Stimulated activated CD8-positive, alpha-beta memory T cell treated with anti-CD3 and anti-CD28 coated beads, Interleukin-7, amount 100 ng/mL, for 1 hour (primary cell): ENCODE measurements at places on chromosomes 7 and 10.

DNA sequence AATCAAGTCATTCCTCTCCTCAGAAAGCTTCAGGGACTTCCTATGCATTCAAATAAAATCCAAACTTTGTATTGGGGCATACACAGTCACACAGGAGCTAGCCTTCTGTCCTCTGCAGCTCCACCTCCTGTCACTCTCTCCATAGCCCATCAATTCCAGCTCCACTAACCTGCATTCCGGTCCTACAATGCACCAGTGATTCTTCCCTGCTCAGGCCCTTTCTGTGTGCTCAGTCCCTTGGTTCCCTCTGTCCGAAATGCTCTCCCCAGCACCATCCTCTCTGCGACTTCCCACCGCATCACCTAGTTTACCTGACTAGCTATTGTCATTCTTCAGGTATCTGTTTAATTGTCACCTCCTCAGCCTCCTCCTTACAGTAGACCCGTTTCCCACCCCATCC lies 26.4 kb upstream of the YAE1 start:
- no peak for DNase-seq

DNA sequence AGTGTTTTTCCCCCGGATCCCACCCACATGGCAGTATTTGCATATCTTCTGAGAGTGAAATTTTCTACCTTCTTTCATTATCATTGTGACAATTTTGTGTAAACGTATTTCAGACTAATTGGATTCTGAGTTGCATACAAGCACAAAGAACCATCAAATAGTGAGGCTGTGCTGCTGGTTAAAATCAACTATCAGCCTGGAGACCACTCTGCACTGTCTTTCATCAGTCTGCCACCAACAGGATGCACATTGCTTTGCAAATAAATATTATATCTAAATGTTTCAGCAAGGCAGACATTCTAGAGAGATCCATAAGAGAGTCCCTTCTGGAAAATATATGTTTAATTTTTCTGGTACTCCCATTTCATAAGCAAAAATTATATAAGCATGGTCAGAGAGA lies 851.8 kb downstream of the XPNPEP1 start:
- DNase-seq, result no peak

DNA sequence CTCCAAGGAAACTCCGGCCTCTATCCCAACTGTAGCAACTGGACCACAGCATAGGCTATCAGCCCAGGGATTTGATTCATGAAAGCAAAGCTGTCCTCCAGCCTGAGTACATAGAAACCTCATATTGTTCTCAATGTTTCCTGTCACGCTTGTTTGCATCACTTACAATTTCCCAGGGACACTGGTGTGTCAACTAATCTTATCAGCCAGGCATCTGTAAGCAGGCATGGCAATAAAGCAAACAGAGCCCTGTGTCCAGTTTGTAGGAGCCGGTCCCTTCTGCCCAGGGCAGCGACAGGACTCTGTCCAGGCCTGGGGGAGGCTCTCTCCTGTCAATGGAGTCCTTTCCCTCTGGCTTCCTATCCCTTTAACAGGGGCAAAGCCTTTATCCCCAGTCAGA lies 23.0 kb upstream of the CDHR3 start:
- DNase-seq, result no peak

- DNase-seq, result no peak
These were observed 35.9 kb upstream of the ASAH2 start for GRCh38 chr10:50286996-50287803.

GRCh38 chr10:36468620-36469019 lies 656.8 kb upstream of the ANKRD30A start:
- no peak for DNase-seq
